ENCODE measurements at places on chromosomes 6 and 20. TPM values are rescaled to one million over a fixed set of nuclear protein-coding genes. Genes with fewer than 3 reads are reported as not detected.

The PREX1 gene
- 7.9 TPM for total RNA-seq

The LRRC73 gene
- total RNA-seq: 0.58 TPM

The NRSN1 gene
- total RNA-seq: 1.1 TPM

The SYNGAP1 gene
- total RNA-seq: 57.7 TPM

The LTA gene
- not detected for total RNA-seq

The C20orf141 gene
- not detected for total RNA-seq

The RIPPLY2 gene
- total RNA-seq: not detected

The RPN2 gene
- total RNA-seq: 142 TPM

The ULBP1 gene
- 0.11 TPM for total RNA-seq

The SLC22A1 gene
- total RNA-seq: 2.4 TPM

GRCh38 chr20:61166324-61166723 lies 85.7 kb upstream of the CDH4 start:
- H3K4me1 ChIP-seq: no peaks in the 10 kb centered on the region
- no peak overlapping the region for H3K27ac ChIP-seq
- DNase-seq: no peak
- H3K4me3 ChIP-seq: no peak overlapping the region

DNA sequence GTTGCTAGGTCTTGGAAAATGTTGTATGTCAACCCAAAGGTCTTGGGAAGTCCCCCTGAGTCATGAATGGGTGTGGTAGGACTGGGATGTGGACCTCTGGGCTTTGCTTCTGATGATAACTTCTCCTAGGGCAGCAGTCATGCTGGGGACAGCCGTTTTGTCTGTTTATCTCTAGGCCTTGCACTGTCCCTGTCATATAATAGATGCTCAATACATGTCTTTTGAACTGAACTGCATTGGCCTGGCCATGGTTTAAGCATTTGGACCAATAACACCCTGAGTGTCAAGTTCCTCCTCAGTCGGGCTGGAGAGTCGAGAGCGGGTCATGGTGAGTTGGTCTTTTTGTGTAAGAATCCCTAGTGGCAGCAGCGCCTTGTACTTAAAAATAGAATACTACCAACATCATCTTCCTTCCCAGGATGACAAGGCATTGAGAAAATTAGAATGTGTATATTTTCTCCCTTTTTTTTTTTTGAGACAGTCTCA lies 43.1 kb downstream of the E2F3 start:
- H3K36me3 ChIP-seq: peaks cover 5% of the 10 kb centered on the region
- no peak overlapping the region for H3K4me3 ChIP-seq

DNA sequence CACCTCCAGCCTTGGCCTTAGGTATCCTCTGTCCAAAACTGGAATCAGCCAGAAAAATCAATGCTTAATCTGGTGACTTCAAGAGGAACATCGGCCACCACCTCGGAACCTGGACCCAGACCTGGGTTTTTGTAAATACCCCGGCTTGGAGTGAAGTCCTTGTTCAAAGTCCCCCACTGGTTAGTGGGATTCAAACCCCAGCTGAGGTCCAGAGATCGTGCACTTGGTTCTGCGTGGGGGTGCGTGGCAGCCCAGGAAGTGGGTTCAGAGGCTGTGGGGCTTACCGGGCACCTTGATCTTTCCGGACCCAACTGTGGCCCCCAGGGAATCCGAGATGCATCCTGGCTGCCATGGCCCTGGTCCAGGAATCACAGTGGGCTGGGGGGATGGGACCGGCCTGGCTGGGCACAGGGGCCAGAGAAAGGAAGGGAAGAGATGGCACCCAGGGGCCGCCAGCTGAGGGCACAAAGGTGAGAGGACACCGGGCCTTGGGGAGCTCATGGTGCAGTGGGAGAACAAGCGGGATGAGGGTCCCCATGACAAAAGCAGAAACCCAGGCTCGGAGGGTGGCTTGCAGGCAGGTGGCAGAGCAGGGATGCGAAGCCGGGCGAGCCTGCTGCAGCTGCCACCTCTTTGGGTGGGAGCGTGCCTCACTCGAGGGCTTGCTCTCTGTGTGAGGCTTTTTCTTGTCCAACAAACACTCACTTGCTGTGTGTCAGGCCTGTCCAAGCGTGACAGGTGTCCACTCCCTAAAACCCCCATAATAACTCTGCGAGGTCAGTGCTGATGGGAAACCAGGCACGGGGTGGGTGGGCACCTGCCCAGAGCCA lies 27.7 kb downstream of the ZBP1 start:
- no peak for DNase-seq
- no peaks in the 10 kb centered on the region for H3K36me3 ChIP-seq
- no peak overlapping the region for H3K4me3 ChIP-seq
- no peak overlapping the region for H3K27ac ChIP-seq
- H3K4me1 ChIP-seq: peaks cover 4% of the 10 kb centered on the region

DNA sequence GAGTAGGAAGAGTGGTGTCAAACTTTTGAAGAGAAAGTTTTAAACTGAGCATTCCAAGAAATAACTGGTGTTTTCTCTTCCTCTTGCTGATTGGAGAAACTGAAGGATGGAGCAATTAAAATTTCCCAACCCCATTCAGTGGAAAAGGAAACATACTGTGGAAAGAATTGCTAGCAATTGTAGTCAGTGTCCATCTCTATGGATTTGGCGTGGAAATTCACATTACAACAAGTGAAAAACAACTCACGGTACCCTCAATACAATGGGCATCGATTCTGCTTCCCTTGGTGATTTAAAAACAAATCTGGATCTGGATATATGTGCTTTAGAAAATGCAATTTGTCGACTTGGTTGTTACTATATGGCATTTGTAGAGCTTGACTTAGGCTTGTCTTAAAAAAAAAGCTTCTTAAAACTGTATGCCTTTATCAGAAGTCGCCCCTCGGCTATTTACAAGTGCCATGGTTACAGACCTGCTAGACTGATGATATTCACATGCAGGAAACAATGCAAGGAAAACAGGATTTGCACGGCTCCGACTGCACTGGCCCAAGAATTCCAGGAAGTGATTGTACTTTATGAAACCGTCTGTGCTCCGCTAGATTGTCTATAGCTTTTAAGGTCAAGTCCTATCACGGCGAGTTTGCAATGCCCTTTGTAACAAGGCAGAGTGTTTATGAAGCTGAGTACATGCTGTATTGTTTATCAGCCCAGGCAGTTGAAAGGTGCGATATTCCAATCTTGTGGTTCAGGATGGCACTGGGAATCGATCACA lies 131.7 kb upstream of the PHACTR1 start:
- H3K27ac ChIP-seq: peak overlapping the region; percentile 67
- no peaks in the 10 kb centered on the region for H3K27me3 ChIP-seq
- no peak for DNase-seq
- H3K36me3 ChIP-seq: no peaks in the 10 kb centered on the region
- peaks cover 14% of the 10 kb centered on the region for H3K4me1 ChIP-seq
- no peak overlapping the region for H3K4me3 ChIP-seq

DNA sequence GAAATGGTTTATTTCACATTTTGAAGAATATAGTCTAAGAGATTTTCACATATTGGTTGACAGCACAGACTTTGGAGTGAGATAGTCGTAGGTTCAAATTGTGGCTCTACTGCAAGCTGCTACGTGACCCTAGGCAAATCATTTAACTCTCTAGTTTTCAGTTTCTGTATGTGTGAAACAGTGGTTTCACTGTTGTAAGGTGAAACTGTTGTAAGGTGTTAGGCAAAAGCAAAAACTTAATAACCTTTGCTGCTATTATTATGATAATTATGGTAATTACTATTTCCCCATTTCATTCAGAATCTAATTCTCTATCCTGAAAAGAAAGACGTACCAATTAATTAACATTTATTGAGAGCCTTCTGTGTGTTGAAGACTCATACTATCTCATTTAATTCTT lies 144.2 kb downstream of the REV3L start:
- H3K36me3 ChIP-seq: peaks cover 26% of the 10 kb centered on the region
- DNase-seq: no peak
- no peaks in the 10 kb centered on the region for H3K4me1 ChIP-seq
- no peak overlapping the region for H3K27ac ChIP-seq
- no peak overlapping the region for H3K4me3 ChIP-seq

DNA sequence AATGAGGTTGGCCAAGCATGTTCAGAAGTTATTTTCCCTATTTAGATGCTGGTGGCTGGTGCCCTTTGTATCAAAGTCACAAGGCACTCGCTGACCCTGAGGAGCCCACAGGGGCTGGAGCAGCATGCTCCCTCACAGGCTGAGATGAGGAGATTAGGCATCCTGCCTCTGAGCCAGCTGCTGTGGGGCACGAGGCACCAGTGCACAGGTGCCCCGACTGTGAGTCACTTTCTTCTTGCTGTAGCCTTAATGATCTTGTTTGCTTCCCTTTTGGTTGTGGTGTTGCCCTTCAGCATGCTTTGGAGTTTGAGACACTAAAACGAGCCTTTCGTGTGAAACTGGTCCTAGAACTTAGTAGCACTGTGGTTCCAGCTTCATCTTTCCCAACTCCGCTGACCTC lies 4.3 kb downstream of the PSMG4 start:
- H3K36me3 ChIP-seq: peaks cover 5% of the 10 kb centered on the region
- peaks cover 22% of the 10 kb centered on the region for H3K4me1 ChIP-seq
- DNase-seq: no peak
- no peak overlapping the region for H3K4me3 ChIP-seq

DNA sequence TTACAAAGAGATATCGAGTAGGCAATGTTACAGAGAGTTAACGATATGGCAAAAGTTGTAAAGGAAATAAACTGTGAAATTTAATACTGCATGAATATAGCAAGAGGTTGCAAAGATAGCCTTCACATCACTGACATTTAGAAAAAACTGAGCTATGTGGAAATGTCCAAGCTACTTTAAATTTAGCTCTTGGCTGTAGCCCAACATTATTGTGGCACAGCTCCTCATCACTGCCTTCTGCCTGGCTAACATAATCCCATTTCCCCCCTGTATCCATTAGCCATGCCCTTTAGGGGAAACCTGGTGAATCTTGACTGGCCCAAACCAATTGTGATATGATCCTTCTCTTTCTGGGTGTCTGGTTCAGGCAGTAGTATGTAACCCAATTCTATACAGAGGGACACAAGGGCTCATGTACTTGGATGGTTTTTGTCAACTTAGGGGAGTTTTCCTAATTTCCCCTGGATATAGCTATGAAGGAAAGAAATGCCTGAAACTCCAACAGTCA lies 115.4 kb downstream of the PFDN4 start:
- H3K27me3 ChIP-seq: no peaks in the 10 kb centered on the region
- H3K27ac ChIP-seq: no peak overlapping the region
- no peak overlapping the region for H3K4me3 ChIP-seq
- no peak for DNase-seq
- no peaks in the 10 kb centered on the region for H3K36me3 ChIP-seq

DNA sequence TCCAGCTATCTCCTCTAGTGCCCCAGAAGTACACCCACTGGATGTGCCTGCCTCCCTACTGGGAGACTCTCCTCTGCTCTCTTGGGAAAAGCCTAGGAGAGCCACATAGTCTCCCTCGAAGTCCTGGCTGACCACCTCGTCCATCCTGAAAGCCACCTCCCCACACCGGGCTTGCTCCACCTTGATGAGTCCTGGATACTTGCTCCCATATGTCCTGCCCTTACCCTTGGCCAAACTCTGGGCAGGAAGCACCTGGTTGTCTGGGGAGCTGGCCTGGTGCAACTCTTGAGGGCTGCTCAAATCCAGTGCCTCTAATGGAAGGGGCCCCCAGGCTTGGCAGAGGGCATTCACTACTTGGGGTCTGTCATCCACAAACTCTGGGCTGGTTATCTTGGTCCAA lies 19.3 kb downstream of the KIAA1755 start:
- no peak for DNase-seq
- H3K27me3 ChIP-seq: peaks cover 11% of the 10 kb centered on the region
- no peaks in the 10 kb centered on the region for H3K36me3 ChIP-seq

- peaks cover 5% of the 10 kb centered on the region for H3K4me1 ChIP-seq
- H3K27ac ChIP-seq: no peak overlapping the region
- no peaks in the 10 kb centered on the region for H3K36me3 ChIP-seq
- peaks cover 22% of the 10 kb centered on the region for H3K27me3 ChIP-seq
- no peak overlapping the region for H3K4me3 ChIP-seq
These were observed 499.1 kb downstream of the CD83 start for GRCh38 chr6:14616656-14617055.

- no peak overlapping the region for H3K27ac ChIP-seq
- no peaks in the 10 kb centered on the region for H3K4me1 ChIP-seq
- no peak overlapping the region for H3K4me3 ChIP-seq
These were observed 36.9 kb upstream of the CD2AP start for GRCh38 chr6:47440719-47441118.

DNA sequence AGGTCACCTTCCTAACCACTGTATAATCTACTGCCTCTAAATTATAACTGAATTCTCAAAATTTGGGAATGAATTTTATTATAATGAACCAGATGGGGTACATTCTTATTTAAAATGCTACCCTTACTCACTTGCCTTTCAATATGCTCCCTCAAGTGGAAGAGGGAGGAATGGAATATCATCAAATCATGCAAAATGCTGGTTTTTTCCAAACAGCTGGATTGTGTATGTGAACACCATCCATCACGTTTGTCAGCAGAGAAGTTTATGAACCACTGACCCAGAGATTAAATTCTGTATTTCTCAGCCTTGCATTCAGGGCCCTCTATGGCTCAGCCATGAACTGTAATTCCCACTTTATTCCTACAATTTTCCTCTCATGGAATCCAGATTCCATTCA lies 40.5 kb downstream of the CBLN4 start:
- H3K4me3 ChIP-seq: no peak overlapping the region
- no peaks in the 10 kb centered on the region for H3K4me1 ChIP-seq
- no peaks in the 10 kb centered on the region for H3K36me3 ChIP-seq
- H3K27me3 ChIP-seq: no peaks in the 10 kb centered on the region
- DNase-seq: no peak

Data from mesothelial cell of epicardium (in vitro differentiated cells).